ENCODE measurements at places on chromosomes 6 and 20. TPM values are rescaled to one million over a fixed set of nuclear protein-coding genes. Genes with fewer than 3 reads are reported as not detected.

FBXO5 gene
- 11.7 TPM for total RNA-seq

ADTRP gene
- total RNA-seq = 0.26 TPM

EFCAB8 gene
- total RNA-seq = under 0.01 TPM

NKAPL gene
- 2.5 TPM for total RNA-seq

EPHA7 gene
- 1.4 TPM for total RNA-seq

RCAN2 gene
- total RNA-seq = 5.9 TPM

FAM217A gene
- total RNA-seq = not detected

LKAAEAR1 gene
- total RNA-seq = not detected

PGC gene
- total RNA-seq = not detected

ZNF334 gene
- 1.8 TPM for total RNA-seq

DDO gene
- 0.65 TPM for total RNA-seq

FAM83D gene
- 13.2 TPM for total RNA-seq

HUS1B gene
- 0.40 TPM for total RNA-seq

SNX14 gene
- total RNA-seq = 53.5 TPM

TRAPPC3L gene
- not detected for total RNA-seq

Data from epithelial cell of alveolus of lung (primary cell).